ENCODE measurements at places on chromosomes 1 and 21.

- DNase-seq, result no peak
Measured at GRCh38 chr1:58997060-58997411, 213.2 kb upstream of the JUN start.

DNA sequence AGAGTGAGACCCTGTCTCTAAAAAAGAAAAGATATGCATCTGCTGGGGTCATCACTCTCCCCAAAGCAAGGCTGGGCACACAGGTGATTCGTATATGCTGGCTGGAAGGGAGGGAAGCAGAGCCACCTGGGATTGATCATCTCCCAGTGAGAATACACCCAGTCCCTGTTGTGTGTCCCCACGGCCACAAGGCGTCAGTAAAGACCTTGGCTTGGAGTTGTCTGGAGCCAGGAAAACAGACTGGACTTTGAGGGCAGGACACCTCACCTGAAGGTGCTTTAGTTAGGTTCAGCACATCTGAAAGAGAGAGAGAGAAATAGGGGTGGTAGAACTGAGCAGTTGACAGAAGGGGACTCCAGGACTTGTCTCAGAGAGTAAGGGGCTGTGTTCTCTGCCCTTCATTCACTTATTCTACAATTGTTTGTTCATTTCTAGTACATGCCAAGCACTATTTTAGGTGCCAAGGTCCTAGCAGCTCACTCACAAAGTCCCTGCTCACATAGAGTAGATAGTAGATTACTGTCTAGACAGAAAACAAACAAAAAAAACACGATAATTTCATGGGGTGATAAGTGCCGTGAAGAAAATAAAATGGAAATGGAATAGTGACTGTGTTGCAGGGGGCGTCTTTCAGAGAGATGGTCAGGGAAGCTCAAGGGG, 13.5 kb downstream of the CITED4 start:
- DNase-seq, result peak; percentile 71

GRCh38 chr1:43059640-43060574, 101.2 kb upstream of the SLC2A1 start:
- no peak for DNase-seq

DNA sequence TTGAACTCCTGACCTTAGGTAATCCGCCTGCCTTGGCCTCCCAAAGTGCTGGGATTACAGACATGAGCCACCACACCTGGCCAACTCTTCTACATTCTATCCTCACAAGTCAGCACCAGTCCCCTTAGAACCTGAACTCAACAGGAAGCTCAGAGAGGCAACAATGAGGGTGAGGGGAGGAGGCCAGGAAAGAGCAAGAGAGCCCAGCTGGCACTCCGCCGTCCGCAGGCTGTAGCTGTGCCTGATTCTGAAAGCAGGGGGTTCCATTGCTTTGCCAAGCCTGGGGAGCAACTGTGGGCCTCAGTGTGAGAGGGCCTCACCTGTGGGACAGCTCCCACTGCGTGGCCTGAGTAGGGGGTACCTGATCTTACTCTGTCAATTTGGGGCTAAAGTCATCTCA, 18.7 kb downstream of the STK40 start:
- no peak for DNase-seq

DNA sequence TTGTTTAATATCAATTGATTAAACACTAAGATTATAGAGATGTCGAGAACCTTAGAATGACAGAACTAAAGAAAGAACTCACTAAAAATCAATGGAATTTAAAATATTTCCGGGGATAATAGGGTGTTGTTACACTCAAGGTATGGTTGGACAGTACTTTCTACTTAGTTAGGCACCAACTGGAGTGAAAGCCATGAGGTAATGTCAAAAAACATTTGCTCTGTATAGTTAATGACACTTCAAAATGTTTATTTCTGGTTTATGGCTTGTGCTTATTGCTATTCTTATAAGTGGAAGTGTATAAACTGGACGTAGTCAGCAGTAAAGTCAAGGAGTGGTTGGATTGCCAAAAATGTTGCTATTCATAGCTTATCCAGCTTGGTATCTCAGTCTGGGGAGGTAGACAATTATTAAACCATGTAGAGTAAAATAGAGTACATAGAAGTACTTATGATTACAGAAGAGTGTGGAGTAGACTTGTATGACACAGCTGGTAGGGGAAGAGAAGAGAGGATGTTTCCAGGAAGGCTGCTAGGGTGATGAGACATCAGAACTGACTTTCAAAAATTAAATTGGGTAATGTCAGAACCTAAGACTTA, 56.5 kb upstream of the BMP8A start:
- no peak for DNase-seq

DNA sequence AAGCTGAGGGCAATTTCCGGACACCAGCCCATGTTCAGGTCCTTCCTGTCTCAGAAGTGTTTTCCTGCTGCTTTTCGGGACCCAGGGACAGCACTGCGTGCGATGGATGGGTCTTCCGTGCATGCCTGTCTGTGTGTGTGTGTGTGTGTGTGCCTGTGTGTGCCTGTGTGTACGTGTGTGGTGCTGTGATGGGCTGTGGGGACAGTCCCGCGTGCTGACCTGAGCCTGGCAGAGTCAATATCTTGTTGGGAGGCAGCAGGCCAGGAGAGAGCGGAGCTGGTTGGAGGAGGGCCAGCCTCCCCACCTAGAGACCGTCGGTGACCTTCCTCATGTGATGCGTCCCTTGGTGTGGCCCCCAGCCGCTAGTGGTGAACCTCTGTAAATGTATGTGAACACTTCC, 13.7 kb downstream of the SKI start:
- DNase-seq, result no peak

- DNase-seq, result no peak
Measured at GRCh38 chr1:40414331-40414730, 35.9 kb upstream of the ZFP69B start.

DNA sequence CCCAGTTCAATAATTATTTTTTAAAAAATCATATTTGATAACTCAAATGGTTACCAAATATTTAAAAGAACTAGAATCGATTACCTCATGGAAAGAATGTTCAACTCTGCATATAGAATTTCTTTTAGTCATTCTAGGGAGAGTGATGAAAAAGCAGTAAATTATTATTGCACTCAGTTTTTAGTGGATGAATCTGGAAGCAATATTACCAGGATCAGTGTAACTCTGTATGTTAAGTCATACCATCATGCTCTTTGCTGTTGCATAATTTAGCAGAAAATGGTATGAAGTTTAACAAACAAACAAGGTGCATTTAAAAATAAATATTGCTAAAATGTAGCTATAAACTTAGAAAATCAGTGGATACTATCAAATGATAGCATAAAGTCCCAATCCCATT, 46.1 kb upstream of the ARHGAP29 start:
- DNase-seq, result no peak

GRCh38 chr1:43565600-43566360, 35.1 kb downstream of the PTPRF start:
- no peak for DNase-seq

DNA sequence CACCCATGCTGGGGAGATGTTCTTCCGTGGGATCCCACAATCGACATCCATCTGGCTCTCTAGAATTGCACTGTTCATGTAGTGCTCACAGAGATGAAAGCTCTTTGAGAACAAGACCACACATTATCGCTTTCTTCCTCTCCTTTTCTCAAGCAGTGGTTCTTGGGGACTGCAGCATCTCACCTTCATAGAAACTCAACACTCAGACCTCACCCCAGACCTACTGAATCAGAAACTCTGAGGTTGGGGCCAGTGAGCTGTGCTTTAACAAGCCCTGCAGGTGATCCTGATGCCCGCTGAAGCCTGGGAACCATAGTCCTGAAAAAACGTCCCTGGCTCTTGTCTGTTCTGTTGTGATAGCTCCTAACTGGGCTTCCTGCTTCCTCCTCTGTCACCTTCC, 251.3 kb upstream of the FGGY start:
- DNase-seq, result no peak

GRCh38 chr1:211476200-211476849, 15.6 kb downstream of the RD3 start:
- peak; percentile 51 for DNase-seq

DNA sequence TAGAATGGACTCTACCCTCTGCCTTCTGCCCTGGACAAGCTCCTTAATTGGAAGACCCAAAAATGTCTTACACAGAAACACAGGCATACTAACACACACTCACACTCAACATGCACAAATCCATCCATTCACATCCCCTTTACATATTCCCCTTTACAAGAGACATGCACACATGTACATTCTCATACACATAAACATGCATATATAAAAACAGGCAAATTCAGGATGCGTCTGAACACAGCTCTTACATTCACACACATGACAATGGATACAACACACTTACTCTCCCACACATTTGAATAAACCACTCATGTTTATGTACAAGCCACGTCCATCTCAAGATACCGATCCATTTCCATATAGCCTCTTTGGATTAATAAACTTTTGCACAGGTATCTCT, 84.4 kb downstream of the HMGB4 start:
- no peak for DNase-seq

GRCh38 chr1:28109639-28110038, 21.2 kb upstream of the EYA3 start:
- no peak for DNase-seq

DNA sequence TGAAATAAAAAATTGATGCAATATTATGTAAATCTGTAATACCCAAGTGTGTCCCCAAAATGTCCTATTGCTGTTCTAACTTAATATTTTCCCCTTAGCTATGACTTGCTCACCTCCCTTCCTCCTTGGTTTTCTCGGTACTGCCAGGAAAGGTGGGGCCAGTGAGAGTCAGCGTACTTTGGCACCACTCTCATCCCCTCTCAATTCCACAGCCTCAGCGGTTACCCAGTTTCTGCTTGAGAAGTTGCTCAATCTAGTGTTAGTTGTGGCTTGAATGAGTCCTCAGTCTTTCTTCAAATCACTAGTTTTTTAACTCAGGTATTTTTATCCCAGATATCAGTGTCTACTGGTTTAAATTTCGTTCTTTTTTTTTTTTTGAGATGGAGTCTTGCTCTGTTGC, 32.3 kb downstream of the BCAS2 start:
- no peak for DNase-seq

DNA sequence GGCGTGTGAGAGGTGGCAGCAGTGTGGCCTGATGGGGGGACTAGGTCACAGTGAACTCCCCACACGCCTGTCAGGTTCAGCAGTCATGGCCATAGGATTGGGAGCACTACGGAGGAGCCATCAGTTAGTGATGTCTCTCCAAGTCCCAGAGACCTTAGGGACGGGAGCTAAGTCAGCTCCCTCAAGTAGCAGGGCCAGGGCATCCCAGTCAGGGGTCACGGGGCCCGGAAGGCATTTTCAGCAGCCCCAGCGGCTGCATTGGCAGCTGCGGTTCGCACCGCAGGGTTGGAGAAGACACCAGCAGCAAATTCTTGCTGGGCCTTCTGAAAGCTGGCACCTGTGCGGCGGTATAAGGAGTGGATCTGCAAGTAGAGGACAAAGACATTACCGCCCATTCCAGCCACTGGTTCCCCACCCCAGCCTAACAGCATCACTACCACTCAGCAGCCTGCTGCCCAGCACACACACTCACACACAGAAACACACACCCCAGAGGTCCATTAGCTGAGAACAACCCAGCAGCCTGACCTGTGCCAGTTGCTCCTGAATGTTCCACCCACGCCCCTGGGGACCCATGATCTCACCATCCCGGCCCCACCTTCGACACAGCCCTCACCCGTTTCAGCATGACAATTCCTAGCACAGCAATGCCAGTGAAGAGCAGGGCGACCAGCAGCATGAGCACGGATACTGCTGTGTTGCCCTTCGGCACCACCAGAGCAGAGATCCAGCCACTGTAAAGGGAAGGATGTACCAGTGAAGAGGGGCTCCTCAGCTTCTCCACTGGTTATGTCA, 972 bp upstream of the ENTREP3 start:
- no peak for DNase-seq

DNA sequence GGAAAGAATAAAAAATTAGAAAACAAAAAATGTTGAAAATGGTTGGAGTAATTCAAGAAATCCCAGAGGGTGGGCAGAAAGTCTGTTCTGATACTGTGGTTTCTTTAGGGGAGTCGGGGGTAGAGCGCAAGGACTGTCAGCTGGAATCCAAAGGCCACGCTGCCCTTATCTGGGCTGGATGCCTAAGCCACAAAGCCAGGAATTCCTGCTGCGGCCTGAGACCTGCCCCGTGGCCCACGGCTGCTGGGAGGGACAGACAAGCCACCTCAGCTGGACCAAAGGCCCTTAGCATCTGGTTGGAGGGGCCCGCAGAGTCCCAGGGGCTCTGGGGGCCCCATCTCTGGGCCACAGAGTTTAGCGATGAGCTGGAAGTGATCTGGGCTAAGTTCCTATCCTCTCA, 60.2 kb downstream of the DMRTB1 start:
- DNase-seq, result no peak

DNA sequence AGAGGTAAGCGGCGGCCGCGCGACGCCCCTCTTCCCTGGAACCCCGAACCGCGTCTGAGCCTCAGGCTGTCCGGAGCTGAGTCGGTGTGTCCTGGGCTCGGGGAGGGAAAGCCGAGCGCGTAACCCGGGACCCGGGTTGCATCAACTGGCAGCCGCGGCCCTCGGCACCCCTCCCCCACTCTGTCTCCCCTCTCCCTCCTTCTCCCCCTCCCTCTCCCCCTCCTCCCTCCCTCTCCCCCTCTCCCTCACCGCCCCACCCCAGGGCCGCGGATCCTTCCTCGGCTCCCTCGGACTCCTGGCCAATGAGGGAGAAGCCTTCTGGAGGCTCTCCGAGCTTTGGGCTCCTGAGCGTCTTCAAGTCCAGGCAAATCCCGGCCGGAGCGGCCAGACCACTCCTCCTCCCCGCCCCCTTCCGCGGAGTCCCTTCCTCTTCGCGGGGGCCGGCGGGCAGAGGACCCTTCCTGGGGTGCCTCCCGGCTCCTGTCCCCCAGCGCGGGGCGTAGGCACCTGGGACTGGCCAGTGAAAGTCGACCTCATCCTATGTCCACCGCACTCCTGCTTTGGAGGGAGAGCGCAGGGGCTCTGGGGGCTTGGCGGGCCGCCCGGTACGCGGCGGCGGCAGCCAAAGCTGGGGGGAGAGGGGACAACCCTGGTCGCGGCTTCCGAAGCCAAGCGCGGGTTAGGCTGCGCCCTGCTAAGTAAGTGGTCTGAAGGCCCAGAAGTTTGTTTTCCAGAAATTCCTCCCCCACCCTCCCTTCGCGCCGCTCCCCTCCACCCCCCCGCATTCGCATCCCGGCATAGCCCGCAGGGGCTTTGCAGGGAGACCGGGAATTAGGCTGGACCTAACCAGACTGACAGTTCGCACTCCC, 850 bp downstream of the SESN2 start:
- no peak for DNase-seq
